ENCODE measurements at places on chromosomes 13 and 19. TPM values are rescaled to one million over a fixed set of nuclear protein-coding genes. Genes with fewer than 3 reads are reported as not detected.

The ZSWIM4 gene
- total RNA-seq, result 4.9 TPM

The ZNF154 gene
- total RNA-seq, result 1.0 TPM

The NKPD1 gene
- 0.15 TPM for total RNA-seq

The FFAR3 gene
- not detected for total RNA-seq

The GAPDHS gene
- not detected for total RNA-seq
